Muscle of leg (tissue), 16 donors: ENCODE measurements at places on chromosomes 16 and 17. TPM values are rescaled to one million over a fixed set of nuclear protein-coding genes. Genes with fewer than 3 reads are reported as not detected.
A peak's percentile ranks its signal among the peaks of the same experiment; 100 is the strongest.

Gene KRT24
- total RNA-seq: not detected

Gene NUDT21
- total RNA-seq: 73.8 TPM

GRCh38 chr17:75348386-75349012 is 57.0 kb downstream of the GRB2 start:
- peaks cover 43% of the 10 kb centered on the region for H3K4me1 ChIP-seq
- H3K36me3 ChIP-seq: no peaks in the 10 kb centered on the region
- H3K27me3 ChIP-seq: no peaks in the 10 kb centered on the region
- no peak overlapping the region for H3K4me3 ChIP-seq
- DNase-seq: no peak
- H3K27ac ChIP-seq: no peak overlapping the region

- H3K4me1 ChIP-seq: no peaks in the 10 kb centered on the region
- no peak overlapping the region for H3K4me3 ChIP-seq
- no peak for DNase-seq
- no peak overlapping the region for H3K27ac ChIP-seq
Observed at GRCh38 chr17:9886141-9886930, 18.7 kb downstream of the RCVRN start.

GRCh38 chr17:59331929-59332748 is 684 bp downstream of the YPEL2 start:
- H3K27me3 ChIP-seq: no peaks in the 10 kb centered on the region
- peak overlapping the region; percentile 92 for H3K4me3 ChIP-seq
- DNase-seq: peak; percentile 51
- peak overlapping the region; percentile 83 for H3K27ac ChIP-seq

DNA sequence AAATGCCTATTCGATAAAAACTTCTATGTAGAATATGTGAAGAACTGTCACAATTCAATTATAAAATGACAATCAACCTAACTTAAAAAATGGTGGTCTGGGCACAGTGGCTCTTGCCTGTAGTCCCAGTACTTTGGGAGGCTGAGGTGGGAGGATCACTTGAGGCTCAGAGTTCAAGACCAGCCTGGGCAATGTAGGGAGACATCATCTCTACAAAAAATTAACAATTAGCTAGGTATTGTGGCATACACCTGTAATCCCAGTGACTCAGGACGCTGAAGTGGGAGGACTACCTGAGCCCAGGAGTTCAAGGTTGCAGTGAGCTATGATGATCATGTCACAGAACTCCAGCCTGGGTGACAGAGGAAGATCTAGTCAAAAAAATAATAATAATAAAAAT is 18.6 kb upstream of the METTL9 start:
- H3K27ac ChIP-seq: no peak overlapping the region
- peaks cover 3% of the 10 kb centered on the region for H3K27me3 ChIP-seq
- no peak for DNase-seq
- H3K36me3 ChIP-seq: no peaks in the 10 kb centered on the region

GRCh38 chr16:83717814-83718213 is 90.0 kb upstream of the HSBP1 start:
- no peaks in the 10 kb centered on the region for H3K36me3 ChIP-seq
- H3K4me1 ChIP-seq: peaks cover 16% of the 10 kb centered on the region
- no peaks in the 10 kb centered on the region for H3K27me3 ChIP-seq
- H3K27ac ChIP-seq: peak overlapping the region; percentile 76
- no peak overlapping the region for H3K4me3 ChIP-seq
- peak; percentile 70 for DNase-seq
